ENCODE measurements at places on chromosomes 16 and 17. TPM values are rescaled to one million over a fixed set of nuclear protein-coding genes. Genes with fewer than 3 reads are reported as not detected.

The RGS11 gene
- total RNA-seq = 15.4 TPM

- no peak for DNase-seq
Measured at GRCh38 chr16:4152267-4152666, 36.0 kb upstream of the ADCY9 start.

DNA sequence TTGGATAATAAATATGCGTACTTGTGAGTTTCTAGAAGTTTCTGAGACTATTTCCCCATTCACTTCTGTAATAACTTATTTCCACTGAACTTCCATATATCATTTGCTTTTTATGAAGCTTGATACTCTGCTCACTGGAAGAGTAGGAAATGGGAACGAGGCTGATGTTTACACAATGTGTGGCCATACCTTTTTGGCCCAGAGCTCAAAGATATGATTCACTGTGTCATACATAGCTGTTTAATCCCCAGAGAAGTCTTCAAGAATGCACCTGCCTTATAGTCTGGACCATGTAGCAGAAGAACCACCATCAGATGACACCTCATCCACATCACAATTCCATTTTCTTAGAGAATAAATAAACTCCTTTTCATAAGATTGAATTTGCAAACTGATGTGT lies 40.3 kb upstream of the TEKT3 start:
- DNase-seq = no peak

GRCh38 chr17:50719924-50720794 lies 756 bp downstream of the LUC7L3 start:
- no peak for DNase-seq

The GLTPD2 gene
- not detected for total RNA-seq

The FZD2 gene
- total RNA-seq = 3.9 TPM

The TEX14 gene
- 0.25 TPM for total RNA-seq

The ALDH3A1 gene
- not detected for total RNA-seq

The HBA2 gene
- 87.3 TPM for total RNA-seq
